ENCODE measurements at places on chromosomes 7 and 10.

DNA sequence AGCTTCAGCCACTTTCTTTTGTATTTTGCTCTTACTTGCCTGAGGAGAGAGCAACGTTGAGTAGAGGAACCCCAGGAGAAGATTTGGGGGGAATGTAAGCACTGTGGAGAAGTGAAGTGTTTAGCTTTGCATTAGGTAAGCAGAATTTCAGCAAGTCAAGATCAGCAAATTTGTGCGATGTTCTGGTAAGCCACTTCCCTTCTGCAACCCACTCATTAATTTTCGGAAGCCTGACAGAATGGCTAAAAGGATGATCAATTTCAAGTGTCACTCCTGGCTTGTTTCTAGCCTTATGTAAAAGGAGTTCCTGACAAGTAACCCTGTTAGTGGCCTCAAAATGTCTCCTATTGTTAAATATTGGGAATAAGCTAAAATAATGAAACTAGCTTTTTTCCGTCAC, 48.5 kb upstream of the NXPH1 start:
- no peak for DNase-seq

DNA sequence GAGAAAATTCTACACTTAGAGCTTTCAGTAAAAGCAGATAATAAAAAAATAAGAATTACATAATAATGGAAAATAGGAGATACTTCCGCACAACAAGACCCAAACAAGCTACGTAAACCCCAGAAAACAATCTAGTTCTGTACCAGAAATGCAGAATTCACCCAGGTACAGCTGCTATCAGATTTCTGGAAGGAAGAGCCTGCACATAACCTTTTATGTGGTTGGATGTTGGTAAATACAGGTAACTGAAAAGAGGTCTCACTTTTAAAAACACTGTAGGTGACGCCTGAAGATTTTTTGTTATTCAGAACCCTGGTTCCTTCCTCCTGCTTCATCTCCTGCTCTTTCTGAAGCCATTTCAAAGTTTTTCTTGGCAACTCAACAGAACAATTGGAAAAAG, 29.9 kb downstream of the PANK1 start:
- DNase-seq: no peak

DNA sequence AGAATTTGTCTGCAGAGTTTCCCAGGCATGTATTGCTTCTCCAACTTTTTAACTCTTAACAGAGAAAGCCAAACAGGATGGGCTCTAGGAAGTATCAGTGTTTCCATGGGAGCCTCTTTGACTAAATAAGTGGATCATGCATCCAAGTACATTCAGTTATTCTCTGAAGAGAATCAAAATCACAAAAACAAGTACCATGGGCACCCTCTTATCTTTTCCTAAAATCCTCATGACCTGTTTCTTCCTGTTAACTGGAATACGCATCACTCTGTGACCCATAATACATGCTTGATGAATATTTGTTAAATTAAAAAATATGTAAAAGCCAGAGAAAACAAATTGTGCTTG, 186.9 kb upstream of the MGMT start:
- no peak for DNase-seq

DNA sequence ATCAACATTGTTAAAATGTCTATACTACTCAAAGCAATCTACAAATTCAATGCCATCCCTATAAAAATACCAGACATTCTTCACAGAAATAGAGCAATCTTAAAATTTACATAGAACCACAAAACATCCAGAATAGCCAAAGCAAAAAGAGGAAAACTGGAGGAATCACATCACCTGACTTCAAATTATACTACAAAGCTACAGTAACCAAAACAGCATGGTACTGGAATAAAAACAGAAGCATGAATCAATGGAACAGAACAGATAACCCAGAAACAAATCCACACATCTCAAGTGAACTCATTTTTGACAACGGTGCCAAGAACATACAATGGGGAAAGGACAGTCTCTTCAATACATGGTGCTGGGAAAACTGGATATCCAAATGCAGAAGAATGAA, 87.3 kb upstream of the EGFR start:
- no peak for DNase-seq

GRCh38 chr10:44301781-44302355, 83.0 kb downstream of the CXCL12 start:
- no peak for DNase-seq

DNA sequence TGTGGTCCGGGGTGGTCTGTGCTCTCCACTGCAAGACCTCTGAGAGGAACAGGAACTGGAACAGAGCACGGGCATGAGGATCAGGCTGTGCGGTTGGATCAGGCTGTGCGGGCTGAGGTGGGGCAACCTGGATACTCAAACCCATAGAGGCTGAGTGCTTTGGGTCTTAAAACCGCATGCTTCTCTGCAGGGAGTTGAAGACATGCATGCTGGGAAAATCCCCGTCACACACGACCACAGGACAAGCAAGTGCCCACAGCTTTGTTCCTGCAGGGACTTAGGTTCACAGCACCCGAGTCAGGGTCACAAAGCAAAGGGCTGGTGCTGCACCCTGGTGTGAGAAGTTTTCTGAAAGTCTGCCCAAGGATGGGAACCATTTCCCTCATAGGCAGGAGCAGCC, 221.2 kb downstream of the ZMYND11 start:
- no peak for DNase-seq

DNA sequence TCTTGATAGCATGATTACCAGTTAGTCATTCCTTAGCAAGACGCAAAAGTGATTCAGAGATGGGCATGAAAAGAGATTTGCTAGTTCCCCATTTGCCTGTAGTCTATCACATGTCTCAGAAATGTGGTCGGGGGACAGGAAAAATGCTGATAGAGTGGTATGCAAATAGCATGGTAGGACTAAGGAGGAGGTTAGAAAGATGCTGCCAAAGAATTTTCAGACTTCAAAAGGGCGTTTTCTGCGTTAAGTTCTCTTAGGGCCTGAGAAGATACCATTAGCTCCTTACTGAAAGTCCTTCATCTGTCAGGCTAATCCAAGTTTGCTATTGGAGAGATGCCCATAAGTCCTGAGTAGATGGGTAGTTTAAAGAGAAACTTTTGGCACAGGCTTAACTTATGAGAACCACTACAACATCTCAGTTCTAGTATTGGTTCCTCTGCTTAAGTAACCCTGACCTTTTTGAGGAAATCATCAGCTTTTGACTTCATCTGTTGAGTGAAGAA, 2.7 kb downstream of the CALD1 start:
- DNase-seq: no peak

GRCh38 chr7:21469894-21470293, 42.0 kb downstream of the SP4 start:
- DNase-seq: no peak

GRCh38 chr7:47792521-47793121, 155.6 kb downstream of the PKD1L1 start:
- no peak for DNase-seq

DNA sequence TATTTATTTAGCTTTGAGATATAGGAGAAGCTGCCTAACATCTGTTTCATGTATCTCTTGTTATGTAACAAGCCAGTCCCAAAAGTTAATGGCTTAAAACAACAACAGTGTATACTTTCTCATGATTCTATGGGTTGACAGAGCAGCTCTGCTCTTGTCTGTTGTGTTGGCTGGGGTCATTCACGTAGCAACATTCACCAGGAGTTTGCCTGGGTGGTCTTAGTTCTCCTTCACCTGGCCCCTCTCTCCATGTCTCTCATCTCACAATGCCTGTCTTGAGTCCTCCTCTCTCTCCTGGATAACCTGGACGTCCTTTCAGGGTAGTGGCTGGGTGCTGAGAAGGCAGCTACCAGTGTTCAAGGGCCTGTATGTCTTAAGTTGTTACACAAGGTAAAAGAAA, 27.5 kb downstream of the INPP5F start:
- no peak for DNase-seq

GRCh38 chr10:63318491-63318890, 147.3 kb downstream of the JMJD1C start:
- no peak for DNase-seq

Measured in cortex of kidney (tissue), 1 donor.